ENCODE measurements at places on chromosomes 2 and 18.

- no peak for DNase-seq
Observed at GRCh38 chr18:9838144-9838877, 47.5 kb upstream of the TXNDC2 start.

GRCh38 chr2:44004735-44005602 is 9.2 kb upstream of the LRPPRC start:
- no peak for DNase-seq

- DNase-seq: no peak
Observed at GRCh38 chr18:44039826-44040225, 640.9 kb upstream of the SETBP1 start.

DNA sequence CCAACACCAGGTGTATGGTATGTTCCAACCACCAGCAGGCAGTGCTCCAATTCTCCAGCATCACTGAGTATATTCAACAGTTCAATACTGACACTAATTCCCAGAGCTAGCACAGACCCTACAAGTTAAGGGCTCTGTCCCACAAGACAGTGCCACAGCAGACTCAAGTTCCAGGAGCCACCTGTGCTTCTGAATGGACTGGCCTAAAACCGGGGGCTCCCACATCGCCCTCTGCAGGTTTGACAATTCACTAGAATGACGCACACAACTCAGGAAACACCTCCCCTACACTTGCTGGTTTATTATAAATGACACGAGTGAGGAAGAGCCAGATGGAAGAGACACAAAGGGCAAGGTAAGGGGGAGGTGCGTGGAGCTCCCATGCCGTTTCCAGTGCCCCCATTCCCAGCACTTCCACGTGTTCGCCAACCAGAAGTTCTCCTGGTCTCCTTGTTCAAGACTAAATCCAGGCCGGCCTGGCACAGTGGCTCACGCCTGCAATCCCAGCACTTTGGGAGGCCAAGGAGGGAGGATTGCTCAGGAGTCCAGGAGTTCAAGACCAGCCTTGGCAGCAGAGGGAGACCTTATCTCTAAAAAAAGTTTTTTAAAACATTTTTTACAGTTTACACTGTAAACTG is 12.2 kb upstream of the ATP6V1B1 start:
- DNase-seq: no peak

DNA sequence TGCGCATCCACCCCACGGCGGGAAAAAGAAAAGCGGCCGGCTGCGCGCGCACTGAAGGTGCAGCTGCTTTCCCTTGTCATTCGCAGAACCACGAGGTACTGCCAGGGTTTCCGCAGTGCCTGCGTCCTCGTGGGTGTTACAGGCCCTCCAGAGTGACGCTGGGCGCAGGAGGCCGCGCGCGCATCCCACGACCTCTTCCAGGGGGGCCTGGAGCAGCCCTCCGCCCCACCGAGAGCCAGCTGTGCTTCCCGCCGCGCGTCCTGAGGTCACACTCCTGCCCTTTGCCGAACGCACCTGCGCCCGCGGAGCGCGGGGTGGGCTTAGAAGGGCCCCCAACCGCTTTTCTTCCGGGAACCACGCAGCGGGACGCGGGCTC is 378 bp upstream of the IAH1 start:
- DNase-seq: peak; percentile 43

DNA sequence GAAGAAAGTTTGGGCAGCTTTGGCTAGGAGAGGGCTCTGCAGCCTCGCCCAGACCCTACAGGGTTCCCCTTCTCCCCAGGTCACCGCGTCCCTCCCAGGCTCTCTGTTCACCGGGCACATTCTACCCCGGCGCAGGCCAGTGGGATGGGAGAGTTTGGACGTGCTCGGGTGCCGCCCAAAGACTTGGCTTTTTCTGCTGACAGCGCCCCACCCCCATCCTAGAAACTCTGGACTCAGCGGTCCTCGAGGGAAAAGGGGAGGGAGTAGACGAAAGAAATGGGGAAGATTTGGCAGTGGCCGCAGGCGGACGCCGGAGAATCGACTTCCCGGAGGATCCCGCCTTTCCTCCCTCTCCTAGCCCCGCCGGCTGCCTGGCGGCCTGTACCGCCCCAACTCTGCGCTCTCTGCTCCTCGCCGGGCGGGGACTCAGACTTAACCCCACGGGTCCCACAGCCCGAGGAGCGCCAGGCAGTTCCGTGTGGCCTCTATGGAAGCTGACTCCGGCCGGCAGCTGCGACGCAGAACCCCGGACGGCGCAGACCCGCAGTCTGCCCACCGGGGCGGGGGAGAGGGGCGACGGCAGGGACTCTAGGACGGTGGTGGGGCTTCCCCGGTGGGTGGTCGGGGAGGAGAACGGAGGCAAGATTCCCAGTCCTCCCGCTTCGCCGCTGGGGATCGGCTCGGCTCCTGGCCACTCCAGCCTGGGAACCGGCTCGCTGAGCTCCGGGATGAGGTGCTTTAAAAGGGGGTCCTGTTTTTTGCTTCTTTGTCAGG is 863 bp upstream of the SIX2 start:
- DNase-seq: no peak

DNA sequence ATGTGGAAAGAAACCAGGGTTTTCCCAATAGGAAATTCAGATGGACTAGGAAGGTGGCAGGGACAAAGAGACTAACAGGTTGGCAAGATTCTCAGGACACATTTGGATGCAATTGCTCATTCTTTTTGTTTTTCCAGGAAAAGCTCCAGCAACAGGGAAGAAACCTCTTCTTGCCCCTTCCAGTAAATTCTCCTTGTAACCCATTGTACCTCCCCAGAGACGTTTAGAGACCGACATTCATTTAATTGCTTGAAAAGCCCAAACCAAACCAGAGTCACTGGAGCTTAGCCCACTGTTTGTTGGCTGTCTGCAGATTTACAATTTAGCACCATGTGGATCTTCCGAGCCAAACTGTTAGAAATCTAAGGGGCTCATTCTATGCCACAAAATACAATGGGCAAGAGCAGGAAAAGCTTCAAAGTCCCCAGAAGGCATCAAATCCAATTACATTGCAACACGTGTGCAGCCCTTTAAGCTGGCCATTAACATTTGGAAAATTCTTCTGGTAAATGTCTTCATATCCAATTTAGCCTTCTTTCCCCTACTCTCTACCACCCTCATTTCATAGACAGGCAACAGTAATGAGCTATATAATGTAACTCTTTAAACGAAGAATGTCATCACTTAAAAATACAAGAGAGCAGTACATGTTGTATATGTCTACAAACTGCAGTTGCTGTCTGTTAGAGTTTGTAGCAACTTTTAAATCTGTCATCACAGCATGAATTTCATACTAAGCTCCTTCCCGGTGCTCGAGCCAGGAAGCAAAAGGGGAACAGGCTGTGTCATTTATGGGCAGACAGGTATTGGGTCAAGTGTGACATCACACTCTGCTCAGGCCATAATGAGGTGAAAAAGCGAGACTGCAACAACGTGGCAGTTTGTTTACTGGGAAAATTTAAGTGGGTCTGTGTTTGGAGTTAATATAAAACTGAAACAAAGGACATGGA is 235.6 kb upstream of the HNRNPA3 start:
- DNase-seq: no peak

GRCh38 chr18:26397019-26397418 is 151.3 kb downstream of the KCTD1 start:
- no peak for DNase-seq

DNA sequence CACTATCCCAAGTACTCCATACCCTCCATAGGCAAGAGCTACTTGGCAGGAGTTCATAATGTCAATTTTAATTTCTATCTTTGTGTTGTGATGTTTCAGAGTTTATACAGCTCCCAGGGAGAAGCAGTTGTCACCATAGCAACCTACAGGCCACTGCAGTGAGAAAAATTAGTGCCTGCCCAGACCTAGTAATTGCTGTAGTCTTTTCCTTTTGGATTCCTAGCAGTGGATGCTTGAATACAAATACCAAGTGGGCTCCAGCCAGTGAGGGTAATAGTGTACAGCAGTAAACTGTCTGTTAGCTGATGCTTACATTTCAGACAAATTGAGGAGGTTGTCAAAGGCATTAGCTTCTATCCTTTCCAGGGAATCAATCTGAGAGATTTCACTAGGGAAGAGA is 26.7 kb downstream of the LHCGR start:
- no peak for DNase-seq

- no peak for DNase-seq
Observed at GRCh38 chr18:66438711-66439536, 165.0 kb downstream of the CDH19 start.

GRCh38 chr2:40556293-40556692 is 104.4 kb upstream of the SLC8A1 start:
- no peak for DNase-seq

DNA sequence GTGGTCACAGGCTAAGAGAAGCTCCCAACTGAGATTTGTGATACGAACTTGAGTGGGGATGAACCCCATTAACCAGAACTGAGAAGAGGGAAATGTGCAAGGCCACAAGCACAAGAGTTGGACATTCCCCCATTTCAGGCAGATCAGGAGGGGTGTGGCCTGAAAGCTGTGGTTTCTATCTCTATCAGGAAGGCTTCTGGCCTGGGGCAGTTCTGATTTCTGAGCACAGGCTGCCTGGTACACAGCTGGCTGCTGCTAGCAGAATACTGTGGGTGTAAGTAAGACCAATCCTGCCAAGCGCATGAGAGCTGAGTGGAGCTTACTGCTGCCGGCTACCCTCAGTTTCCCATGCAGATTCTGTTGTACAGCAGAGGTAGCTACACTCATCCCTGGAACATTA is 484.6 kb downstream of the SATB2 start:
- no peak for DNase-seq

- no peak for DNase-seq
Observed at GRCh38 chr2:23722255-23722654, 204.7 kb downstream of the ATAD2B start.

GRCh38 chr2:5913711-5914395 is 221.7 kb downstream of the SOX11 start:
- no peak for DNase-seq

DNA sequence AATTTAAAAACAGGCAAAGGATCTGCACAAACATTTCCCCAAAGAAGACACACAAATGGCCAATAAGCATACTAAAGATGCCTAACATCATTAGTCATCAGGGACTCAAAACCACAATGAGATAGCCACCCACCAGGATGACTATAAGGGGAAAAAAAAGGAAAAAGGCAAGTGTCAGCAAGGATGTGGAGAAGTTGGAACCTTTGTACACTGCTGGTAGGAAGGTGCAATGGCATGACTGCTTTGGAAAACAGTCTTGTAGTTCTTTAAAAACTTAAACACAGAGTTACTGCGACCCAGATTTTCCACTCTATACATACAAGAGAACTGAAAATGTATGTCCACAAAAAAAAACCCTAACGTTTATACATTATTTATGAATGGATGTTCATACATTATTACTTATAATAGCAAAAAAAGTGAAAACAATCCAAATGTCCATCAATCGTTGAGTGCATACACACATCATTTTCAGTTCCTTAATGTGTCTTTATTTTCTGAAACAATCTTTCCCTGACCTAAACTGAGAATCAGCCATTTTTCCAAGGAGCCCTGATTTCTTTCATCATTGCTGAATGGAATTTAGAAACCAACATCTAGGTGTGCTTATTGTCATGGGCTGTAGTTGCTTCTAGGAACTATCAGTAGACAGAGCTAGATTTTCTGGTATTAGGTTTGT is 64.7 kb upstream of the TLK1 start:
- DNase-seq: no peak

GRCh38 chr2:14749884-14750283 is 117.4 kb downstream of the LRATD1 start:
- DNase-seq: no peak

DNA sequence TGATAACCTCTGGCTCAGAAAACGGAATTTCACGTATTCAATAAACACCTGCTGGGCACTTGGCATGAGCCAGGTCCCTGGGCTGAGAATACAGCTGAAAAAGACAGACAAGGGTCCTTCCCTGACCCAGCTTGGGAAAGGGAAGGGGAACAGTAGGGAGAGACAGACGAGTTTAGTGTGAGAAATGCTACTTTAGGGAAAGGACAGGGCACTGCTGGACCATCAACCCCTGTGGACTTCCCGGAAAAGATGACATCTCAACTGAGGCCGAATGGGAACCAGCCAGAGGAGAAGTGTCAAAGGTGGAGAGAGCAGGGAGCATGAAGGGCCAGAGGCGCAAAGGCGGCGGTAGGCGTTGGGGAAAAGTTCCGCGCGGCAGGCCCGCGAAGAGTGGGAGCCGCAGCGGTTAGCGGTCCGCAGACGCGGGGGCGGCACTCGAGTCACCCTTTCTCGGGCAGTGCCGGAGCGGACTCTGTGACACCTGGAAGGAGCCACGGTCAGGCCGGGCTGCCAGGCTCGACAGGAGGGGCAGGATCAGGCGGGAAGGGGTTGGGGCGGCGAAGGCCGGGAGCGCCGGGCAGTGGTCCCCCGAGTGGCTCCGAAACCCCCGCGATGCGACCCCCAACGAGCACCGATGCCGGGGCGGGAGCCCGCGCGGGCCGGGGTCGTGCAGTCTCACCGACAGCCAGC is 519 bp downstream of the TEX261 start:
- DNase-seq: peak; percentile 49

All from stimulated activated CD4-positive, alpha-beta T cell treated with anti-CD3 and anti-CD28 coated beads, Interleukin-1b, Interleukin-23, amount 100 ng/mL, for 24 hours (primary cell).